ENCODE measurements at places on chromosomes 7 and 10. TPM values are rescaled to one million over a fixed set of nuclear protein-coding genes. Genes with fewer than 3 reads are reported as not detected.

DNA sequence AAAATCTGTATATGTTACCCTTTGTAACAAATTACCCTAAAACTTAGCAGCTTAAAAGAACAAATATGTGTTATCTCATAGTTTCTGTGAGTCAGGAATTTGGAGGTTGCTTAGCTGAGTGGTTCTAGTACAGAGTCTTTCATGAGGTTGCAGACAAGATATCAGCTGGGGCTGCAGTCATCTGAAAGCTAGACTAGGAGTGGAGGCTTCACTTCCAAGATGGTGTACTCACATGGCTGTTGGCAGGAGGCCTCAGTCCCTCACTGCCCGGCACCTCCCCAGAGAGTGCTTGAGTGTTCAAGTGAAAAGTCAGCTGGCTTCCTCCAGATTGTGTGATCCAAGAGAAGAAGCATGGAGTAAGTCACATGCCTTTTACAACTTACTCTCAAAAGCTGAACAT lies 16.9 kb upstream of the GGCT start:
- H3K4me3 ChIP-seq: no peak overlapping the region
- H3K36me3 ChIP-seq: no peaks in the 10 kb centered on the region
- H3K4me1 ChIP-seq: no peaks in the 10 kb centered on the region
- H3K27ac ChIP-seq: no peak overlapping the region

DNA sequence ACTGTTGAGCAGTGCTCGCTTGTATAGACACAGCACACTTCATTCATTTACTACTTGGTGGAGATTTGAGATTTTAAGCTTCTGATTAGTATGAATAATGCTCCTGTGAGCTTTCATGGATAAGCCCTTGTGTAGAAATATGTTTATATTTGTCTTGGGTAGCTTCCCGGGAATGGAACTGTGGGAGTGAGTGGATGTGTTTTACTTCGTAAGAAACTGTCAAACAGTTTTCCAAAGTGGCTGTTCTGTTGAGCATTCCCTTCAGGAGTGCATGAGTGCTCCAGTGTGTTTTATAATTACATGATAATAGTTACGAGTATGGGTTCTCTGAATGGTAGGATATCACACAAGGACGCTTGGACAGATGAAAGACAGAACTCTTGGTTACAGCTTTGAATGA lies 49.4 kb downstream of the VWC2 start:
- no peaks in the 10 kb centered on the region for H3K36me3 ChIP-seq
- no peak for DNase-seq
- H3K27ac ChIP-seq: no peak overlapping the region
- no peaks in the 10 kb centered on the region for H3K27me3 ChIP-seq
- no peaks in the 10 kb centered on the region for H3K4me1 ChIP-seq

- no peaks in the 10 kb centered on the region for H3K4me1 ChIP-seq
- no peak overlapping the region for H3K4me3 ChIP-seq
- H3K27me3 ChIP-seq: no peaks in the 10 kb centered on the region
- DNase-seq: no peak
- no peak overlapping the region for H3K27ac ChIP-seq
Measured at GRCh38 chr7:19972876-19973275, 199.5 kb upstream of the TMEM196 start.

DNA sequence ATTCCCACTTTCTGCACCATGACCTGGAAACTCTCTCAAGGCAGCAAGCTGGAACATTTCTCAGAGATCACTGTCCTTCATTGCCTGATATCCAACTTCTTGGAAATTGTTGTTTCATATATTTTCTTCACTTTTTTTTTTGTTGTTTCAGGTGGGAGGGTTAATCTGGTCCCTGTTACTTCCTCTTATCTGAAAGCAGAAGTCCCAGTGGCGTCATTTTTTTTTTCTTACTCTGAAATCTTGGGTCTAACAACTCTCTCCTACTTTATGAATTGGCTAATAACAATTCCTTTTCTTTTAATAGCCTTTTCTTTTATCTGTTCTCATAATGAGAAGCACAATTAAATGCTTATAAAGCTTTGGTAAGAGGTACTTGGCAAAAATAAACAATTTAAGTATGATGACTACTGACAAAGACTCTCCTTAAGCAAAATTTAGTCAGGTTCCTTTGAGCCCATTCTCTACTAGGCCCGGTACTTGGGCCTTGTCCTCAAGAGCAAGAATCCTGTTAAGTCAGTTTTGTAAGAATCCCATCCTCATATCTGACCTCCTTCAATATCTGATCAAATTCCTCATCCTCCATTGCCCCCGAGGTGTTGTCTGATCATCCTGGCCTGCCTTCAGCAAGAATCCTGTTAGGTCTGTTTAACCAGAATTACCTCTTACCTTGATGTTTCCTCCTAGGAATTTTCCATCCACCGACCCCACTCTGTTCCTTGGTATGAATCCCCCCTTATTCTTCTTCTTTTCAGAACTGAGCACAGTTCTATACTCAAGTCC lies 11.5 kb upstream of the CC2D2B start:
- no peak overlapping the region for H3K27ac ChIP-seq
- peaks cover 15% of the 10 kb centered on the region for H3K36me3 ChIP-seq
- H3K4me1 ChIP-seq: no peaks in the 10 kb centered on the region
- no peak for DNase-seq

GRCh38 chr10:33657154-33657908 lies 322.9 kb upstream of the NRP1 start:
- H3K36me3 ChIP-seq: no peaks in the 10 kb centered on the region
- peaks cover 37% of the 10 kb centered on the region for H3K4me1 ChIP-seq
- H3K4me3 ChIP-seq: no peak overlapping the region

DNA sequence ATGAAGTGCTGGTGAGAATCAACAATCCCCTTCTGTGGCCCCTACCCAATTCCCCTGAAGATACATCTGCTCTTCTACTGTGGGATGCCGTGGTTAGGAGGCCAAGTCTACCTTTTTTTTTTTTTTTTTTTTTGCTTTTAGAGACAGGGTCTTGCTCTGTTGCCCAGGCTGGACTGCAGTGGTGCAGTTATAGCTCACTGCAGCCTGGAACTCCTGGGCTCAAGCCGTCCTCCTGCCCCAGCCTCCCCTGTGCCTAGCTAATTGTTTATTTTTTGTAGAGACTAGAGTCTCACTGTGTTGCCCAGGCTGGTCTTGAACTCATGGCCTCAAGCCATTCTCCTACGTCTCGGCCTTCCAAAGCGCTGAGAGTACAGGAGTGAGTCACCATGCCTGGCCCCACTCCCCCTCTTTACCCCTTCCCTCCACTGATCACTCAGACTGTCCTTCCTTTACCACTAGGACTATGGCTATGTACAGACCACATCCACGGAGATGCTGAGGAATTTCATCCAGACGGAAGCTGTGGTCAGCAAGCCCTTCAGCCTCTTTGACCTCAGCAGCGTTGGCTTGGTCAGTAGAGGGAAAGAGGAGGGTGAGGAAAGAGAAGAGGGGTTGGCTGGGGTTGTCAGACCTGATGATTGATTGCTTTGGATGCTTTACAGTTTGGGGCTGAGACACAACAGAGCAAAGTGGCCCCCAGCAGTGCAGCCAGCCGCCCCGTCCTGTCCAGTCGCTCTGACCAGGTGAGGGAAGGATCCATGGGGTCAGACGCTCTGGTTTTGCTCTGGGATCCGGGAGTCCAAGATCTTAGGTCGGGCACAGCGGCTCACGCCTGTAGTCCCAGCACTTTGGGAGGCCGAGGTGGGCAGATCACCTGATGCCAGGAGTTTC lies 1.8 kb downstream of the AP4M1 start:
- H3K27me3 ChIP-seq: no peaks in the 10 kb centered on the region
- H3K27ac ChIP-seq: no peak overlapping the region
- no peak for DNase-seq
- H3K36me3 ChIP-seq: peaks cover 33% of the 10 kb centered on the region
- no peak overlapping the region for H3K4me3 ChIP-seq
- H3K4me1 ChIP-seq: peaks cover 28% of the 10 kb centered on the region

DNA sequence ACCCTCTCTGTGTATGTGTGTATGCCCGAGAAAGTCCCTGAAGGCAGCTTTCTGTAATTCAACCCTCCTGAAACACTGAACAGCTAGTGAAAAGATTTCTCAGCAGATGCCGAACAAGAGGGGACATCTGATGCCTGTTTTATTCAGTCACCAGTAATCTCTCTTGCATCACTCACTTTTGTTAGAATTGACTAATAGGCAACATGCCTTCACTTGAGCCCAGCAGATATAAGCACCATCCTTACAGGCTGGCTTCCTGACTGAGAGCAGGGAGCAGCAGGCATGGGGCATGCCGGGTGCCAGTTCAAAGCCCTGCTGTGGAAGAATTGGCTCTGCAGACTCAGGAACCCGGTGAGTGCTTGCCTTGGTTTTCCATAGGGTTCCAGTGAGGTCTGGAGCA lies at the start of gene ABCA13:
Gene ABCA13 (plus strand): TSS at position 257 of the 400 bp plus-strand sequence. CDS start 26 bp downstream, at position 283.
- H3K4me3 ChIP-seq: no peak within 1 kb of the TSS
- H3K27me3 ChIP-seq: no peaks in the 10 kb centered on the region
- no peaks in the 10 kb centered on the region for H3K4me1 ChIP-seq
- no peak for DNase-seq
- no peak within 1 kb of the TSS for H3K27ac ChIP-seq
- no peaks in the 10 kb centered on the region for H3K36me3 ChIP-seq

DNA sequence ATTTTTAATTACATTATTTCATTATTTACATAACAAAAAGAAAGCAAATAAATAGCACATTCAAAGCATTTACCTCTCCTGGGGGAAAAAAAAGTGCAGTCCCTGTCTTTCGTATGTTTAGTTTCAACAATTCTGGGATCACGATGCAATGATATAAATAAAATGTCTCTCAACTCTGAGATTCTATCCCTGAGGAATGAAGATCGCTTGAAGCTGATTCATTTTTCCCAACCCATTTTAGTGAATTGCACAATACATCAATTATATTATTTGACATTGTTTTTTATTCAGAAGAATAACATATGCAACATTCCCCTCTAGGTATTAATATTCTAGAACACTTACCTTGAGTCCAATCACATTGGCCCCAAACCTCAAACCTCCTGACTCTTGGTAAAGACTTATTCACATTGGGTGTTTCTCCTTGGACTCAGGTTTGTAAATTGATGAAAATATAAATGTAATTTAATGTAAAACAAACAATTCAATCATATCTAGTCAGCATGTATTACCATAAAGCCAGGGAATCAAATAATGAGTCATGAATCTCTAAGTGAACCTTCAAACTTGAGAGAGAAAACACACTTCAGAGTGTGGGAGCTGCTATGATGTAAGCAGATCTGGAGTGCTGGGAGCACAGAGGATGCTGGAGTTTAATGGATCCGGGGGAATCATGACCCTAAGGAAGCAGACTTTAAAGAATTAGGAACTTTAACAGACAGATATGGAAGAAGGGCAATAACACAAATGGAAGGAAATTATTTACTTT lies 5.3 kb upstream of the SCIN start:
- DNase-seq: no peak
- H3K36me3 ChIP-seq: no peaks in the 10 kb centered on the region
- H3K27me3 ChIP-seq: peaks cover under 1% of the 10 kb centered on the region
- no peak overlapping the region for H3K4me3 ChIP-seq
- H3K4me1 ChIP-seq: peaks cover under 1% of the 10 kb centered on the region
- H3K27ac ChIP-seq: no peak overlapping the region

GRCh38 chr10:25952857-25953256 lies 18.8 kb downstream of the MYO3A start:
- H3K27ac ChIP-seq: no peak overlapping the region
- H3K4me3 ChIP-seq: no peak overlapping the region
- DNase-seq: no peak
- H3K36me3 ChIP-seq: no peaks in the 10 kb centered on the region

GRCh38 chr10:117094856-117095255 lies 43.2 kb downstream of the VAX1 start:
- H3K4me3 ChIP-seq: no peak overlapping the region
- no peaks in the 10 kb centered on the region for H3K36me3 ChIP-seq
- no peaks in the 10 kb centered on the region for H3K4me1 ChIP-seq
- H3K27ac ChIP-seq: no peak overlapping the region

DNA sequence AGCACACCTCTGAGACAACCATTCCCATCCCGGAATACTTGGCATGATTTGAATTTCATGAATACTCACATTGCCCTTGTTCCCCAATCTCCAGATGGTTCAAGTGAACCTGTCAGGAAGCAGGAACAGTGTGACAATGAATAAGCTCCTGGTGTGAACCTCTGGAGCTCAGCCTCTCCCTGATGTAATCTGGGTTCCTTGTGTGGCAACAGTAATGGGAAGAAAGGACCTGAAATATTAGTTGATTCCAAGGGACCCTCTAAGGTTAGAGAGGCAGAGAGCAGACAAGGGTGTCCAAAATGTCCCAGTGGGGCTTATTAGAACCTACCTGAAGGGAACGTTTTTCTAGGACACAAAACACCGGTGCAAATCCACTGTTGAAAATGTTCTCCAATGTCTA lies 8.5 kb downstream of the OR2A7 start:
- H3K27me3 ChIP-seq: no peaks in the 10 kb centered on the region
- no peaks in the 10 kb centered on the region for H3K4me1 ChIP-seq
- H3K4me3 ChIP-seq: no peak overlapping the region
- DNase-seq: no peak
- no peak overlapping the region for H3K27ac ChIP-seq
- H3K36me3 ChIP-seq: no peaks in the 10 kb centered on the region

GRCh38 chr10:25175527-25176420 lies 973 bp downstream of the GPR158 start:
- no peak for DNase-seq
- no peak overlapping the region for H3K27ac ChIP-seq
- peaks cover 18% of the 10 kb centered on the region for H3K27me3 ChIP-seq
- H3K4me3 ChIP-seq: no peak overlapping the region

GRCh38 chr7:78769481-78770101 lies 683.9 kb downstream of the MAGI2 start:
- H3K4me1 ChIP-seq: no peaks in the 10 kb centered on the region
- no peak for DNase-seq
- no peak overlapping the region for H3K4me3 ChIP-seq
- H3K36me3 ChIP-seq: no peaks in the 10 kb centered on the region
- H3K27ac ChIP-seq: no peak overlapping the region
- no peaks in the 10 kb centered on the region for H3K27me3 ChIP-seq

GRCh38 chr10:27911539-27911938 lies 87.3 kb downstream of the ODAD2 start:
- H3K4me1 ChIP-seq: no peaks in the 10 kb centered on the region
- no peak overlapping the region for H3K4me3 ChIP-seq
- no peaks in the 10 kb centered on the region for H3K36me3 ChIP-seq
- no peak for DNase-seq

DNA sequence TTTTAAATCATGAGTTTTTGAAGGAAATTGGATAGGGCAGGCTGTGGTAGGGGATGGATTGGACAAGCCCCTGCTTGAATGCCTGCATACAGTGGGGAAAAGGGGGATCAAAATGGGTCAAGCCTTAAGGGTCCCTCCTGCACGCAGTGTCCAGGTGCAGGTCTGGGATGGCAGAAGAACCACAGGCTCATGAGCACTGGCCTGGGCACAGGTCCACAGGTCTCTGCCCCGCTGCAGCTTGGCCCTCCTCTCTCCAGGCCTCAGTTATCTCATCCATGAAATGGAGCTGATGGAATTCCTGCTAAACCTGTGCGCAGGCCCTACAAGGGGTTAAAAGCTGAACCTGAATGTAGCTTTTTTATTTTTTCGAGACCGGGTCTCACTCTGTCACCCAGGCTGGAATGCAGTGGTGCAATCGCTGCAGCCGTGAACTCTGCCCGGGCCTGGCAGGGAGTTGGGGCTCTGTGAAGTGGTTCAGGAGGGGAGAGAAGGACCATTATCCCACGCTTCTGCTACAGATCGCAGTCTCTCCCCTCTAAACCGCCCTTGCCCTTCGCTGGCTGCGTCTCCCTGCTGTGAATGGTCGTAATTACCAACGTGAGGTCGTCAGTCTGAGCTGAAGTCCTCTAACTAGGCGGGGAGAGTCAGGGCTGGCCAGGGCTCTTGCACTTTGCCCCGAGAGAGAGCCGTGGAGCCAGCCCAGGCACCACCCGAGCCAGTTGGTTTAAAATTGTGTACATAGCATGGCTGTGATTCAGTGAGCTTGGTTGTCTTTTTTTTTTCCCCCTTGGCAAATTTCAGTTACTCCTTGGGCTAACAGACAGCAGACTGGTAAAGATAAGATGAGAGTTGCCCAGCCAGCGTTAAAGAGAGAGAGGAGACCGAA lies 77.5 kb upstream of the GTF2I start:
- no peak overlapping the region for H3K27ac ChIP-seq
- H3K4me1 ChIP-seq: no peaks in the 10 kb centered on the region
- no peak overlapping the region for H3K4me3 ChIP-seq
- H3K36me3 ChIP-seq: no peaks in the 10 kb centered on the region

The C10orf53 gene
- not detected for total RNA-seq

The PTF1A gene
- not detected for total RNA-seq
